ENCODE measurements at places on chromosomes 16 and 17.

GRCh38 chr17:35046740-35047283, 16.7 kb downstream of the RFFL start:
- no peak for DNase-seq

GRCh38 chr16:66399930-66400329, 27.2 kb upstream of the BEAN1 start:
- DNase-seq = no peak

- DNase-seq = no peak
These were observed 8.9 kb downstream of the METTL22 start for GRCh38 chr16:8630255-8630953.

DNA sequence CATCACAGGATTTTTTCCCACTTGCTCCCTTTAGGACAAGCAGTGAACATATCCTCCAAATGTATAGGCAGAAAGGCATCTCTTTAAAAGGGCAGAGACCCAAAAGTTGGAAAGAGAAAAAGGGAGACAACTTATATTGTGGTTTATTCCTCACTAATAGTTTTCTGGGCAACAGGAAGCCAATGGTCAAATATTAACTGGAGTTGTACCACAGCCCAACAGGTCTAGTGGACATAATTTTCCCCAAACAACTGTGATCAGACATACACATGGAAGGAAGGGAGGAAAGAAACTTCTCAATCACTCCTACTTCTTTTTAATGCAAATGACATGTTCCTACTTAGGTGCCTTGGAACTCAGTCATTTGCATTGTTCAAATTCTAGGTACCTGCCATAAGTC, 78.4 kb downstream of the SOX9 start:
- no peak for DNase-seq

DNA sequence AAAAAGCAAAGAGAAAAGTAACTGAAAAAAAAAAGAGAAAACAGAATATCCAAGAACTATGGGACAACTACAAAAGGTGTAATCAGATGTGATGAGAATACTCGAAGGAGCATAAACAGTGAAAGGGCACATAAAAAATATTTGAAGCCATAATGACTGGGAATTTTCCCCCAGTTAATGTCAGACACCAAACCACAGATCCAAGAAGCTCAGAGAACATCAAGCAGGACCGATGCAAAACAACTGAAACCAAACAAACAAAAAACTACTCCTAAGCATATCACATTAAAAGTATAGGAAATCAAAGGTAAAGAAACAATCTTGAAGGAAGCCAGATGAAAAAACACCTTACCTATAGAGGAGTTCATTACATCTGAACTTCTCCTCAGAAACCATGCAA, 27.6 kb upstream of the IRX5 start:
- no peak for DNase-seq

- DNase-seq = peak; percentile 67
These were observed at the start of gene DDX42 for GRCh38 chr17:63774141-63774968. Gene DDX42 (plus strand): TSS chr17:63774170. CDS start chr17:63787050, 12,880 bp downstream.

- DNase-seq = no peak
These were observed 56.1 kb downstream of the PCTP start for GRCh38 chr17:55806745-55807495.

- no peak for DNase-seq
These were observed 124.2 kb upstream of the SMURF2 start for GRCh38 chr17:64786337-64786736.

DNA sequence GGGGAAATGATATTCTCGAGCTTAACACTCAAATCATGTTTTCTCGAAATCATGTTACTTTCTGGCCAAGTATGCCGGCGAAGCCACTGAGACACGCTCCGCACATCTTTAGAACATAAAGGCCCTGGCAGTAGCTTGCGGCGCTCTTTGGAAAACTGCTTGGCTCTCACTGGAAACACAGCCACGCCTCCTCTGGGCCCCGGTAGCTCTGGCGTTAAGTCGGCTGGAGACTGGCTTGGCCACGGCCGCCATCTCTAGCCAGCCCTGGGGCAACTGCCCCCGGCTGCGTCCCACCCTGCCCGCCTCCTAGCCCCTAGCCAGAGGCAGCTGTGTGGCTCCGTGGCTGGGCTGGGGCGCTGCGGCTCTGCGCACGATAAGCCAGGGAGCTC, 9.2 kb upstream of the BAIAP2 start:
- peak; percentile 32 for DNase-seq

- no peak for DNase-seq
These were observed 27.1 kb downstream of the CACNA1G start for GRCh38 chr17:50587571-50587970.

DNA sequence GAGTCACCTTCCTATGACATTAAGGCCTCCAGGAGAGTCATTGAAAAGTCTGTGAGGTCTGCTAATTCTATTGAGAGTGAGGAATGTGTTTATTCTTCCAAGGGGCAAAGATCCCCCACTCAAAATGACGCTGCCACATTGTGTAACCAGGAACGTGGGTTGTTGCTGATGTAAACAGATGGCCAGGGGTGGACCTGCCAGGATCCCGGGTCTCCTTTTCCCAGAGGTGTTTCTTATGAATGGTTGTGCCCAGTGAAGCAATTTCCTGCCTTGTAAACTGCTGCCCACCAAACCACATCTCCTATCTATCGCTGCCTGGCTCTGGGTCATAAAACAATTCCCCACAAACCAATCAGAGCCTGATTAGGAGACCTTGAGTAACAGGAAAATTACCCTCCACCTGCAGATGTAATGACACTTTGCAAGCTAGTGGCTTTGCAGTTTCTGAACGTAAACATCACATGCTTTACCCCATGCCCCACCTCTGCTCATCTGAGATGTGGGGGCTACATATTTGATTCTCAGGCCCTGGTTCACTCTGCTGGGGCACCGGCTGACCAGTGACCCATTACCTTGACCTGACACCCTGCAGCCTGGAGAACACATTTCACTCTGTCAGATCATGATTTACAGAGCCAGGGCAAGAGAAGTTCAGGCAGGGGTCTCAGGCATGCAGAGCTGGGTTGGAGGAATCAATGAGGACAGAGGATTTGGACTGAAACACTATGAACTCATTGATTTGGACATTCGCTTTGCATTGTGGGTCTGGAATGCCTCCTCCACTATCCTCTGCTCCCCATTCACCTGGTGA, 33.1 kb upstream of the DDX52 start:
- DNase-seq = peak; percentile 31

DNA sequence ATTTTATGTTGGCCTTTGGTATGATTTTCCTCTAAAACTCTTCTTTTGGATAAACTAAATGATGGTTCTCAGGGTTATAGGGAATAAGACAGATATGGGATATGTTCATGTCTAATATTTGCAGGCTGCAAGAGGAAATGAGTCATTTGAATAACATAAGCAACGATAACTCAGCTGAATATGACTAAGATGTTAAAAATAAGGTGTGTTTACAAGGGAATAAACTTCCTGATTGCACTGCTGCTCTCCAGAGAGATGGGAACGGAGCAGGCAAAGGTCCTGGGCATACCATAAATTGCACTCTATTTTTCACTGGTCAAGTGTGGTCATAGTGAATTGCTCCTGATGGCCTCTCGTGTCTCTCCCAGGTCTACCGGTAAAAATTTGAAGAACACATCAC, 666.2 kb downstream of the TOX3 start:
- DNase-seq = peak; percentile 86

- DNase-seq = no peak
These were observed 13.4 kb upstream of the SMIM36 start for GRCh38 chr17:55524440-55525220.

GRCh38 chr17:71329310-71330098, 791.3 kb upstream of the SOX9 start:
- no peak for DNase-seq

All from EH (cell line).